Activated CD4-positive, alpha-beta T cell treated with anti-CD3 and anti-CD28 coated beads, Interleukin-2, amount 10 ng/mL, durations not matched to agents 24 days and 14 days (primary cell): ENCODE measurements at places on chromosomes 12 and 14.
A peak's percentile ranks its signal among the peaks of the same experiment; 100 is the strongest.

GRCh38 chr12:69052613-69053408 is 119.8 kb upstream of the CPM start:
- DNase-seq: peak; percentile 67

GRCh38 chr12:118734266-118734665 is 247.1 kb upstream of the SRRM4 start:
- DNase-seq: no peak

DNA sequence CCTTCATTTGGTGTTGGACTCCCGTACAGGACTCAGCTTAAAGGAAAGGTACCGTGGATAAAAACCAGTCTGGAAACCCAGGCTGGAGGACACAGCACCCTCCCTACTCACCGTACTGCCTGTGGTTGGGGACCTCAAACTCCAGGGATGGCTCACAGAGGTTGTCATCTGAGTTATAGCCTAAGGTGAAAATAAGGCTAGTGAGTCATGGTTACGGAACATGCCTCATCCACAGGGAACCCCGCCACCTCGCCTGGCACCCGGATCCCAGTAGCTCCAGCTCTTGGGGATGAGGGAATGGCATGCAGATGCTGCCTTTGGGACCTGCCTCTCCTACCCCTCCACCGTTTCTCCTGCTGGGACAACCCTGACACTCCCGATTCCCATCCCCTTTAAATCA is 36.8 kb upstream of the GPR68 start:
- DNase-seq: no peak

DNA sequence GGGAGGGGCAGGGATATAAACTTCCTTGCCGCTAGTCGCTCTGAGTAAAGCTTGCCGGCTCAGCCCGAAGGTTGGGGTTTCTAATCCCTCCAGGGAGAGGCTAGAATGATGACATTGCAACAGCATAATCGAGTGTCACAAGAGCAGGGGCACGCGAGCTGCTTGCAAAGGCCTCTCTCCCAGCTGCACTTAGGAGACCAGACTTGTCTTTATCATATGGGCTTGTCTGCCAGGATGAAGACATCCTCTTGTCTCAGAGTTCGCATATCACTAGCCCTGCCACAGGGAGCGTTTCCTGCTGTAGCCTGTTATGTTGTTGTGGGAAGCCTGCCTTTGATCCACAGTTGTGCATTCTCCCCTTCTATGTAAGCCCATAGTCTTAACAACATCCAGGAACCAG is 180.0 kb downstream of the ESR2 start:
- DNase-seq: no peak

GRCh38 chr12:82473111-82473754 is 114.9 kb downstream of the METTL25 start:
- no peak for DNase-seq
